ENCODE measurements at places on chromosomes 2 and 18. TPM values are rescaled to one million over a fixed set of nuclear protein-coding genes. Genes with fewer than 3 reads are reported as not detected.

The CXCR2 gene
- total RNA-seq = not detected

- DNase-seq = no peak
Measured at GRCh38 chr2:144424559-144425240, 95.2 kb downstream of the ZEB2 start.

GRCh38 chr2:16653799-16654198 is 11.8 kb downstream of the CYRIA start:
- DNase-seq = no peak

GRCh38 chr2:71143782-71144181 is 13.3 kb downstream of the MPHOSPH10 start:
- DNase-seq = no peak

DNA sequence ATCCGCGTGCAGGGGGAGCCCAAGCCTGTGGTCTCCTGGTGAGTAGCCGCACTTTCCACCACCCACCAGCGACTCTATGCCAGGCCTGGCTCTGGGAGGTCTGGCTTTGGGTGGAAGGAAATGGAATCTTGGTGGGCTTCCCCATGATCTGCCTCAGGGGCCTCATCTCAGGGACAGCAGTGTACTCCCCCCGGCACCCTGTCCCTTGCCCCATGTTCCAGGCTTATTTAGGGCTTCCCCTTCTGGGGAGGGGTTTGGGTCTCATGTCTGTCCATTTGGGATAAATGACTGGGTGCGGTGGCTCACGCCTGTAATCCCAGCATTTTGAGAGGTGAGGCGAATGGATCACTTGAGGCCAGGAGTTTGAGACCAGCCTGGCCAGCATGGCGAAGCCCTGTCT is 27.7 kb downstream of the SPEG start:
- no peak for DNase-seq

GRCh38 chr18:48723837-48724236 is 185.0 kb downstream of the CTIF start:
- no peak for DNase-seq

DNA sequence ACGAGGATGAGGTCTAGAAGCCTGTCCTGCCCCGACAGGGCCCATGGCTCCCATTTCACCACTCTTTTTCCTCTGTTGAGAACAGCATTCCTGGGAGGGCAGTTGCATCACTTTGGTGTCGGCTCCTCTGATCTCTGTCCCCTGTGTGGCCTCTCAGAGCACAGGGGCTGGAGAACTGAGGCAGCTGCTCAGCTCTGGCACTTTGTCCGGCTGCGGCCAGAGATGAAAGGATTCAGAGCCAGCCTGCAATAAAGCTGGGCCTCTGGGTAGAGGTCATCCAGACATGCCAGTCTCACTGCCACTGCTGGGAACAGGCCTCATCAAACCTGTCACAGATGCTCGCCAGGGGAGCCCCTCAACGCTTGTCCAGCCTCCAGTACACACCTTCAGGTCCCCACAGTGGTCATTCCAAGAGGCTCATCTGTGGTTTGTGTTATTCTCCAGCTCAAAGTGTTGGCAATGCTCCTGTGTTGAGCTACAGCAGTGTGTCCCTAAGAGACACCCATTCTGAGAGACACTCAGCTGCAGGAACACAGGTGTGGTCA is 13.1 kb upstream of the ROCK2 start:
- no peak for DNase-seq

Measured in M059J (cell line).